ENCODE measurements at places on chromosomes 5 and 9.

GRCh38 chr9:7366121-7366520, 433.5 kb downstream of the DMAC1 start:
- no peak for DNase-seq

DNA sequence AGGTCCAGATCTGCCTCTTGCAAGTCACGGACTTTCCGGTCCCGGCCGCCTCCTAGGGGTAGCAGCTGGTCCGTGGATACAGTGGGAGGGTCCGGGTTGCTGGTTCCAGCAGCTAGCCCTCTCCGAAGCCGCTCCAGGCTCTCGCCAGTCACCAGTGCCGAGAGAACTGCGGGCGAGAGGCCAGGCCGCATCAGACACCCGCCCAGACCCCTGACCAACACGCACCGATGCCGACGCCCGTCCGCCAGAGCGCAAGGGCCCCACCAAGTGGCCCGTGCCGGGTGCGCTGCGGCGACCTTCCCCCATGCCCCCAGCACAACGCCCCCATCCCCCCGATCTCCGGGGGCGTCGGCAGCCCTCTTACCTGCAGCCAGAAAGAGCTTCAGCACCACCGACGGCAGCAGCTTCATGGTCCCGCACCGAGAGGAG, 470 bp downstream of the HBEGF start:
- DNase-seq: no peak

GRCh38 chr5:2191972-2192371, 309.2 kb upstream of the IRX4 start:
- DNase-seq: no peak

DNA sequence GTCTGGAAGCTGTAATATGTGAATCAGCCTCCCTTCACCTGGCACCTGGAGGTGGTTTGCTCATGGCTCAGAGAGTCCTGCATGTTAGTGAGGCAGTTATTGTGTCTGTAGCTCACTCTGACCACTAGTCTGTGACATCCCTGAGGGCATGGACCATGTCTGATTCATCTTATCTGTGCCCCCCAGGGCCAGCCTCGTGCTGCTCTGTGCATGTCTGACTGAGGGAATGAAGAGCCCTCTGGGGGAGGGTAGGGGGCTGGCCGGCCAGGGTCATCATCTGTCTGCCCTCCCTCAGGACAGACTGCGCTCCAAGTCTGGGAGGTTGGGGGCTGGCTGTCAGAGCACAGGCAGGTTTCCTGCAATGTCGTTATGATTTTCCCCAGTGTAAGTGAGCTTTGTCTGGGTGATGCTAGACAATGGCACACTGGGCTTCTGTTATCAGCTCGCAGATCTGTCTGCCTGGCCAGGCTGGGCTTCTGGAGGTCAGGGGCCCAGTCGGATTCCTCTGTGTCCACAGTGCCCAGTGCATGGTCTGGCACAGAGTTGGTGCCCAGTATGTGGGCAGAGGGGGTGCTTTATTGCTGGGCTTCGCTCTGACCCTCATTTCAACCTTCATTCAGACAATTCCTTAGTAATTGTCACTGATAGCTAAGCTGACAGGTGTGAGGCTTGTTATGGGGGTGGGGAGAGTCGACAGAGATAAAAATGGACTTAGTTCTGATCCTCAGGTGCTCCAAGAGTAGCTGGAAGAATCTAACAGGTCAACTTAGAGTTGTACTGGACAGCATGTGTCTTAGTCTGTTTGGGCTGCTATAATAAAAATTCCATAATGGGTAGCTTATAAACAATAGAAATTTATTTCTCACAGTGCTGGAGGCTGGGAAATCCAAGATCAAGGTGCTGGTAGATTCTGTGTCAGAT, 85.7 kb upstream of the SHB start:
- no peak for DNase-seq

- no peak for DNase-seq
These were observed 231.8 kb downstream of the BRINP1 start for GRCh38 chr9:119137479-119137878.

DNA sequence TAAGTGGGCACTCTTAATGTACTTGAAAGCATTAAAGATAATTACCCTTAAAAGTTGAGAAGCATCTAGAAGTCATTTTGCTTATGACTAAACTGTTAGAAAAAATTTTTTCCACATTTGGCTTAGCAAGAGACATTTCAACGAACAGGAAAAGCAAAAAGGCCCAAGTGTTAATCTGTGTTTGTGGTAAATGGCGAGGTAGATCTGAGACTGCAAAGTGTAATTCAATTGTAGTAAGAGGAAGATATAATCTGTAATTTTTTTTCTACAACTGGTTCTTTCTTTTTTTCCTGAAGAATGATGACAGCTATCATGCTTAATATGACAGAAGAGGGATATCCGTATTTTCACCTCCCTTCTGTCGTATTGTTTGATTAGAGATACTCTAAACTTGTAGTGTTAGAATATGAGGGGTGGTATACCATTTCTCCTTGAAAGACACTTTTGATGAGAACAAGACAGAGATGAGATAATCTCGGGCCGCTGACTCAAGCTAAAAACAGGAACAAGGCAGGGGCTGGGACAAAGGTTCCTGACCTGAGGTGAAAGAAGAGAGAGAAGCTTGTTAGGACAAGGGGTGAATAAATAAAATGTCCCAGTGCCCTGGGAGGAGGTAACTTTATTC, 459.3 kb upstream of the ZNF608 start:
- no peak for DNase-seq

- no peak for DNase-seq
These were observed 62.2 kb downstream of the NTRK2 start for GRCh38 chr9:84731696-84732095.

- no peak for DNase-seq
These were observed 44.7 kb downstream of the GKAP1 start for GRCh38 chr9:83772860-83773259.

DNA sequence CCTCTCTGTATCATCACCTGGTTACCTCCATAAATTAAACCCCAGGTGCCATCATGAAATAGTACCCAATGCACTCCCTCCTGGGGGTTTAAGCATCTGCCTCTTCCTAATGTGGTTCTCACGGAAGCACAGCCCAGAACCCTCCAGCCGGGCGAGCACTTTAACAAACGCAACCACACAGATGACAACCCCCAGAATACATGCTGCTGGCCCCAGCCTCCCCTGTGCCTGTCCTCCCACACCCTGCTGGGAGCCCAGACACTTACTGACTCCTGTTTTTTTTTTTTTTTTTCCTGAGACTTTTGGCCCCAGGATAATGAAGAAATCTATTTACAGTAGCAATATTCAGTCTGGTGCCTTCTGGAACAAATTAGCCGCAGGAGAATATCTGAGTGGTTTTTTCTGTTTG, 50.0 kb upstream of the COL5A1 start:
- DNase-seq: no peak

DNA sequence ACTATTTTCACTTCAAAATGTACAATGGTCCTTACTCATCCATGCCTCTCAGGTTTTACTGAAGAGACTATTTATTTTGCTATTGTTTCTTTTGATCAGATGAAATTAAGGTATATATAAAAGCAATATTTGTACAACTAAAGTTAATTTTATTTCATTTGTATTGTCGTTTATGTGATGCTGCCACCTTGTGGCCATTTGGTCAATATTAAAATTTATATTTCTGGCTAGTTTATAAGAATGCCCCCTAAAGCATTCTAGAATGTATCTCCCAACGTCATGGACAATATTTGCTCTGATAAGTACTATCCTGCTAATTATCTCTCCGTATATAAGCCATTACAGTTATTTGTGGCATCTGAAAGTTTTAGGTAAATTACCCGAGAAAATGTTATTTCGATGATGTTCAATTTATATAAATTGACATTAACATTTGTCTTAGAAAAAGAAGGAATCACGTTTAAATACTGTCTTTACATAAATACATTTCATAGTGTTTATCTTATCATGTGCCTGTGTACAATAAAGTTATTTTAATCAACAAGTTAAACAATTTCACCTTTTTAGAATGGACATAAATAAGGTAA, 680.0 kb downstream of the TAF11L14 start:
- DNase-seq: no peak

GRCh38 chr9:2879803-2880202, 35.9 kb upstream of the PUM3 start:
- DNase-seq: no peak

DNA sequence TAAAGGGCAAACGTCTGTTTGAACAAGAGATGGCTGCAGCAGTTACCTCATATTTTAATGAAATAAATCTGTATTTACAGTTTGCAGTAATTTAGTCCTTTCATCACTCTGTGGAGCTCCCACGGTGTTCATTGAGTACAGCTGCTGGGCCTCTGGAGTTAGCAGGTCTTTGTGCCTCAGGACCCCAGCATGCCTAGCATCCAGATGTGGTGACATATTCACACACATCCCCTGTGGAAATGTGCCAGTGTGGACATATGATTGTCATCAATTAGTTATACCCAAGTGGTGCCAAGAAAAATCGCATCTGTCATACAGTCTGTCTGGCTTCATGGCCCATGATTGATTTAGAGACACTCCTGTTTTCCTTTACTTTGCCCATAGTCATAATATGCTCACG, 77.3 kb downstream of the NNT start:
- no peak for DNase-seq

GRCh38 chr9:93096811-93097382, 880 bp downstream of the CARD19 start:
- DNase-seq: no peak

- DNase-seq: no peak
These were observed 131.2 kb downstream of the SLIT3 start for GRCh38 chr5:169169783-169170182.

- DNase-seq: no peak
These were observed 89.0 kb upstream of the NR4A3 start for GRCh38 chr9:99732715-99733114.

GRCh38 chr9:4327504-4328191, 27.8 kb upstream of the GLIS3 start:
- DNase-seq: no peak

DNA sequence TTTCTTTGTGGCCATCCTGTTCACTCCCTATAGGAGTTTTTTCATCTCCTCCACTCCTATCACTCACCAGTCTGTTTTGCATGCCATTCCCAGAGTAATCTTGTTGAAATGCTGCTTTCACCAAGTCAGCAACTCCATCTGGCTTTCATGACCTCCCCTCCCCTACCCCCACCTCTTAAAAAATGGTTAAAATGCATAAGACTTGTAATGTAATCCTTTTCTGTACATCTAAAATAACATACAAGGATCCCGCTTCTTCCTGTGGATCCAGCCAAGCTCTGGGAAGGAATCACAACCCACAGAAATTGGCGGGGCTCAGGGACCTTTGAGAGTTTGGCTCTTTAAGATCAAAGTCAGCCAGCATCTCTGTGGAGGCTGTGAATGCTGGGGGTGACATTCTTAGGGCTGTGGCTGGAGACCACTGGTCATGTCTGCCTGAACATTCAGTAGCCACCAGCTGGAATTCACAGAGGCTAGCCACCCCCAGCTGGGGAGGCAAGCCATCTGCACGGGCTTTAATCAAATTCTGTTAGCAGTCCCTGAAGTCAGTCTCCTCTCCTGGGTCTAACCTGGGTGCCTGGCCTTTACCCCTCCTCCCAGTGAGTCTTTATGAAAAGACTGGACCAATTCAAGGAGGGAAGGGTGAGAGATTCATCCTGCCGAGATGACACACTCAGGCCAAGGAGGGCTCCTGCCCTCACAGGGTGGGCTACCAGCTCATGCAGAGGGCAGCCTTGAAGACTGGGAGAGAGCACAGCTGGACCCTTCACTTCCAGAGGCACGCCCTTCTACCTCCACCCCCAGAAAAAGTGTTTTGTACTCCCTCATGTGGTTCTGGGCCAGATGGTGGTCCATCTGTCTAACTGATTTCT, 132.9 kb downstream of the LIFR start:
- no peak for DNase-seq

DNA sequence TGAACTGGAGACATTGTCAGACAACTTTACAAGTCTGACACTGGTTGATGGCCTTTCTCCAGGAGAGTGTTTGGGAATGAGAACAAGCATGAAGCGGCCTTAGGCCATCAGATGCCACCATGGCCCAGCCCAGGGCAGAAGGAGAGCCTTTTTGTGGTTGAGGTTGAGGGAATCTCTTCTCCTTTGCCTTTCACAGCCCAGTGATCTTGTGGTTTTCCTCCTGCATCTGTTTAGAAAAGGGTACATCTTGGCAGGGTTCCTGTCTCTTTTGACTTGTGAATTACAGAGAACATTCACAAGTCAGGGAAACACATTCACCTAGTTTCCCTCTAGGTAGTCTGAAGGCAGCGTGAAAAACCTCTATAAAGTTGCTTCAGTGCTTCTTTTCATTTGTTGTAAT, 27.5 kb downstream of the DMRT2 start:
- no peak for DNase-seq

GRCh38 chr5:146112476-146112875, 7.1 kb upstream of the PLAC8L1 start:
- DNase-seq: no peak

GRCh38 chr9:73176450-73176875, 24.8 kb downstream of the ANXA1 start:
- no peak for DNase-seq

- DNase-seq: no peak
These were observed 6.2 kb upstream of the SLC1A3 start for GRCh38 chr5:36599986-36600779.

DNA sequence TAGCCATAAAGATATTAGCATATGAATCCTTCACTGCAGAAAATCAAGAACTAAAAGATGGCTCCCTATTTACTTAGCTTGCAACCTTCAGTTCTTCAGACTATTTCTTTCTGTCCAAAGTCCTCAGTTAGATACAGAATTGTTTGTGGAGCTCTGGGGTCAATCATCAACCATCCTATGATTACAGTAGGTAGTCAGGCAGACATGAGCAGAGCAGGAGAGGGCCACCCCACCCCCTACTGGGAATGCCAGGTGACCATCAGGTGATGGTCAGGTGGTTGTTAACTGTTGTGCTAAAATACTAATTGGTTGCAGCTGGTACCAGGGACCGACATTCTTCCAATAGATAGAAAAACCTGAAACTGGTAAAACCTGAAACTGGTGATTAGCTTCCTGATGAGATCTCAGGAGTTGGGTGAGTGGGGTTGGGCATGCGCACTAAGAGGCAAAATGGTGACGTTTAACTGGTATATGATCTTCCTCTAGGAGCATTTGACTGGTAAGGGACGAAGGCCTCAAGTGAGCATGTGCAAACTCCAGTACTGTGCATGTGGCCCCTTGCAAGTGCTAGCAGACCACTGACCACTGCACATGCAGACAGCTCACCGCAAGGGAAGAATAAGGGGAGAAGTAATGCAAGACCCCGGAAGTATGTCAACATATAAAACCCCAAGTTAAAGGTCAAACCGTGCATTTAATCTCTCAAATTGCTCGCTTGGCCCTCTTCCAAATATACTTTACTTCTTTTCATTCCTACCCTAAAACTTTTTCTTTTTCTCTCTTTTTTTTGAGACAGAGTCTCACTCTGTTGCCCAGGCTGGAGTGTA, 13.6 kb downstream of the C9orf57 start:
- no peak for DNase-seq

DNA sequence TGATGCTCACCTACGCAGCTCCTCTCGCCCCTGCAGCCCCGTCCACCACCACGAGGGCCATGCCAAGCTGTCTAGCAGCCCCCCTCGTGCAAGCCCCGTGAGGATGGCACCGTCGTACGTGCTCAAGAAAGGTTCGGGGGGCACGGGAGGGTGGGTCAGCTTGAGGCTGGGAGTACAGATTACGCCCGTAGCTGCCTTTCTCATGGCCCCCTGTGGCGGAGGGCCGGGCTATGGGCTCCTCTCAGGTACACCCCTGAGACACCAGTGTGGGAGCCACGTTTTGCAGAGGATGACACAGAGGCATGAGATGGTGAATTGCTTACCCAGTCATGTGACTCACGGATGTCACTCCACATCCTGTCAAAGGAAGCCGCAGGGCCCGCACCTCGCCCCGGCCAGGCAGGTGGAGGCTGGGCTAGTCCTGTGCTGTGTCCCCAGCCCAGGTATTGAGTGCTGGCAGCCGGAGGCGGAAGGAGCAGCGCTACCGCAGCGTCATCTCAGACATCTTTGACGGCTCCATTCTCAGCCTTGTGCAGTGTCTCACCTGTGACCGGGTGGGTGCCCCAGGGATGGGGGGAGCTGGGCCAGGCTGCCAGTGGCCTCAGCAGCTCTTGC, 33.7 kb downstream of the USP20 start:
- peak; percentile 88 for DNase-seq
